Thyroid gland (tissue), 4 donors: ENCODE measurements at places on chromosomes 11 and 22. TPM values are rescaled to one million over a fixed set of nuclear protein-coding genes. Genes with fewer than 3 reads are reported as not detected.

GRCh38 chr22:22201185-22201929 lies 43.2 kb upstream of the VPREB1 start:
- no peak for DNase-seq

GRCh38 chr11:130198964-130199363 lies 39.4 kb downstream of the ST14 start:
- no peak for DNase-seq

DNA sequence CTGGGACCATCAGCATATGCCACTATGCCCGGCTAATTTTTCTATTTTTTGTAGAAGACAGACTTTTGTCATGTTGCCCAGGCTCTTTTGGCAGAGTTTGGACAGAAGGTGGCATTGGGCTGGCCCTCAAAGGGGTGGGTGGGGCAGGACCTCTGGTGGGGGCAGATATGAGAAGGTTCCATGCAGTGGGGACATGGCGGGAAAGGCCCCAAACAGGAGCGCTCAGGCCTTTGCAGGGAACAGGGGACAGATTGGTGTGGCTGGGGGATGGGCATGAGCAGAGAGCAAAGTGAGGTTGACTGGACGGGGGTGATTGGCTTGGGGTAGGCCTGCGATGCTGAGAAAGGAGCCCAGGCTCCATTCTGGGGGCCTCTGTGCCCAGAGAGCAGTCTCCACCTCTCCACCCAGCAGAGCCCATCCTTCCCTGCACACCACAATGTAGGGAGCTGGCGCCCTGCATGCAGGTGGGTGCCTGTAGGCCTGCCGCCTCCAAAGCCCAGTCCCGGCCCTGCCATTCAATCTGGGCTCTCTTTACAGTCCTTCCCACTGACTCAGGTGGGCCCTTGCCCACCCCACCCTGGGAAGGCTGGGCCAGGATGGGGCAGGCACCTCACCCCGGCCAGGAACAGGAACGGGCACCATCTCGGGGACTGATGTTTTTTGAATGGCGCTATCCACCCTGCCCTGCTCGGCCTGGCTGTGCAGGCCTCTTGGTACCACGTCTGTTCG lies 98.7 kb downstream of the MORC2 start:
- DNase-seq: no peak

GRCh38 chr11:40401132-40401853 lies 1058.2 kb downstream of the LRRC4C start:
- DNase-seq: no peak

GRCh38 chr11:83063073-83063754 lies 8.5 kb downstream of the RAB30 start:
- peak; percentile 14 for DNase-seq

Gene CECR2
- total RNA-seq: 1.5 TPM

Gene ALX4
- total RNA-seq: 0.10 TPM

Gene CWC15
- total RNA-seq: 46.1 TPM
